Right cardiac atrium (tissue), 5 donors: ENCODE measurements at places on chromosomes 13 and 19. TPM values are rescaled to one million over a fixed set of nuclear protein-coding genes. Genes with fewer than 3 reads are reported as not detected.

The NEK3 gene
- total RNA-seq = 10.8 TPM

The TJP3 gene
- total RNA-seq = not detected

The FXYD7 gene
- total RNA-seq = not detected

The HOMER3 gene
- 12.8 TPM for total RNA-seq

The IGFL2 gene
- not detected for total RNA-seq

The CFD gene
- 232 TPM for total RNA-seq

The ZNF563 gene
- total RNA-seq = 5.0 TPM

The SLC25A41 gene
- 0.21 TPM for total RNA-seq

The SPART gene
- 49.2 TPM for total RNA-seq

The ZSWIM9 gene
- total RNA-seq = 6.1 TPM

The MYO16 gene
- 0.82 TPM for total RNA-seq

The HSH2D gene
- 0.37 TPM for total RNA-seq

The LRRC63 gene
- not detected for total RNA-seq

The SHD gene
- total RNA-seq = 41.3 TPM

The BRCA2 gene
- total RNA-seq = 1.0 TPM

The CBARP gene
- total RNA-seq = 1.2 TPM

The SIGLEC10 gene
- total RNA-seq = 0.62 TPM

The CCDC106 gene
- 26.6 TPM for total RNA-seq

The ZSCAN18 gene
- 85.4 TPM for total RNA-seq

The LYPD4 gene
- total RNA-seq = not detected

The ZNF284 gene
- 2.3 TPM for total RNA-seq
